Heart left ventricle (tissue), 16 donors: ENCODE measurements at places on chromosomes 4 and X. TPM values are rescaled to one million over a fixed set of nuclear protein-coding genes. Genes with fewer than 3 reads are reported as not detected.

ZAR1 gene
- not detected for total RNA-seq

HSFX3 gene
- total RNA-seq: not detected

- DNase-seq: no peak
These were observed 19.3 kb upstream of the CPE start for GRCh38 chr4:165359506-165359905.

TCEAL7 gene
- total RNA-seq: 5.8 TPM

SYTL4 gene
- 2.0 TPM for total RNA-seq

- DNase-seq: no peak
These were observed 238.5 kb downstream of the EVC2 start for GRCh38 chr4:5469861-5470260.

DNA sequence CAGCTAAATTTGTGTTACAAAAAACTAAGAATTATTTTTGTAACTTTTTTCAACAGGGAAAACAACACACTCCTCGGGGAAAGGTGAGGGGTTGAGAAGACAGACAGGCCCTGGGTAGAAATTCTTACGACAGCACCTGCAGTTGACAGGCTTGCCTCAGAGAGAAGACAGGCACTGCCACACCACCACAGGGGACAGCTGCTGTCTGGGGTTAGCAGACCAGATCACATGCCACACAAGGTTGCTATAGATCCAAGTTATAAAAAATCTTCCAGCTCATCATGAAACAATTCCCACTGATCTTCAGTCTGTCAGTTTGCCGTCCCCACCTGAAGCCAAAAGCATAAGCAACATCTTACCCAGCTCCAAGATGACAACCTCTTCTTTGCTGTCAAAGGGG is 143.2 kb upstream of the ZCCHC13 start:
- no peak for DNase-seq

- DNase-seq: no peak
These were observed 462.2 kb downstream of the INPP4B start for GRCh38 chr4:142383800-142384470.

DNA sequence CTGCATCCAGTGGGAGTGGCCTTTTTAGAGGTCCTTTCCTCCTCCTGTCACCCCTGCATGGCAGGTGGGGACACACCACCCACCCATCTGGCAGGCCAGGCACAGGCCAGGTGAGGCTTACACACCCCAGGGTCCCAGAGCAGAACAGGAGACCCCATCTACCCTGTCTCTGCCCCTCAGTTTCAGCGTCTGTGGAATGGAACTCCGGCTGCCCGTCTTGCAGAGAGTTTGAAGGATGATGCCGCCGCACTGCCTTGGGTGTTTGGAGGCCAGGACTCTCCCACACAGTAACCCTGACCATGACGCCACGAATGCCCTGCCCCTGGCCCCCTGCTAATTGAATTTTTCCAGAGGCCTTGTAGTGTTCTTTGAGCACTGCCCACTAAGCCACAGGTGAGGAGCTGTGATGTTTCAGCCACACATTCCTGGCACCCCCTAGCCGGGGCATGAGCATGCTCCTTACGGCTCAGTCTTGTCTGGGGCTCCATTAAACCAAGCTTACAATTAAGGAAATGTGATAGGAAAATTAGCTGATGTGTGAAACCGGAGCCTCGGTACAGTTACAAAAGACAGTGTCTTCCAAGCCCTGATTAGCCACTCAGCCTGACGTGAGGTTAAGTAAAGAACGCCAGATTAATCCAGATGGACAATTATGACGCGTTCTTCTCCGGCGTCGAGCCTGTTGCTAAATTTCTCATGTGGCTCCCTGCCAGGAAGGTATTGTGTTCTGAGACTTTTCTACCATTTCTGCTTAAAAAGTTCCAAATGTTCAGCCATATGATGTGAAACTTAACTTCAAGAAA is 39.3 kb downstream of the HMX1 start:
- peak; percentile 13 for DNase-seq

GRCh38 chrX:2583194-2584162 is 82.7 kb upstream of the DHRSX start:
- DNase-seq: no peak

DNA sequence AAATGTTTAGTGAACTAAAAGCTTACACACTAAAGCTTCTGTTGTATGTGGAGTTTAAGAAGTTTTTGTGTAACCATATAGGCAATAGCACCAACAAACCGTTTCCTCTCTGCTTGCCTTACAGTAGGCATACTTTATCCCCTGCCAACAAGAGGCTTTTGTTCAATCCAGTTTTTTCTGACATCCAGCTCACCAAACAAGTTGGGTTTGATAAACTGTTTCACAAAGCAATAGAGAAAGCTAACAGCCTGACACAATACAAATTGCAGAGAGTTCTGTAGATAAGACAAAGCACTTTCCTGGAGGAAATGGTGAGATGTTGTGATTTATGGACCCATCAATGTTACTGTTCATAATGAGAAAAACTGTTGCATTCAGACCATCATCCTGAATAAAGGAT is 53.8 kb downstream of the PACRGL start:
- no peak for DNase-seq

NLRP2B gene
- total RNA-seq: 0.09 TPM

DNA sequence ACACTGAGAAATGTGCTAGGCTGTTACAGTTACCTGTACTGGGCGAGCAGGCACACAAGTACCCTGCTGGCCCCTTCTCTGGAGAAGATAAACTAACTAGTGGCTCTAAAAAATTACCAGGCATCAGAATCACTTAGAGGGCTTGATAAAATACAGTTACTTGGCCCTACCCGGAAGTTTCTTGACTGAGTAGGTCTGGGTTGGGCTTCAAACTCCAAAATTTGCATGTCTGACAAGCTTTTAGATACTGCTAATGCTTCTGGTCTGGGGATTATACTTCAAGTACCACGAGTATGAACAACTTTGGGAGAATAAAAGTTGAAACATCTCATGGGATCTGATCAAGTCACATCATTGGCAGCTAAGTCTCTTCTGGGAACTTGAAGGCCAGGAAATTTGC is 30.8 kb downstream of the CEP135 start:
- DNase-seq: no peak

- no peak for DNase-seq
These were observed 47.2 kb downstream of the SYNPO2 start for GRCh38 chr4:118935819-118936218.

DNA sequence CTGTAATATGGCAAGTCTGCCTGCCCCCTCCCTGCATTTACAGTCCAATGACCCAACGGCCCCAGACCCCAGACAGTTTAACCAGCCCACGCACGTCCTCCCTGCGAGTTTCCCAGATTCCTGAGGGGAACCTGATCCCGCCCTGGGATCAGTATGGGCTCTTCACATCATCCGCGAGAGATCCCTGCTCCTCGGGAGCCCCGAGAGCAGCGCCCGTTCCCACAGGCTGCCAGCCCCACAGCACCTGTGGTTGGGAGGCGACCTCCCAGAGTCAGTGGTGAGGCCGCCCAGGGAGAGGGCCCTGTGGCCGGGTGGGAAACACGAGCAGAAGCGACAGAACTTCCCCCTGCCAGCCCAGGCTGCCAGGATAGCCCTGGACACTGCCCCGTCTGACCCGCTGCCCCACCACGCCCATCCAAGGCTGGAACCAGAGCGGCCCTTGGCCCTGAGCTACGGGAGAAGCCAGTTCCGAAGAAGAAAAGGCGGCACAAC is 32.8 kb downstream of the TSC22D3 start:
- no peak for DNase-seq

DNA sequence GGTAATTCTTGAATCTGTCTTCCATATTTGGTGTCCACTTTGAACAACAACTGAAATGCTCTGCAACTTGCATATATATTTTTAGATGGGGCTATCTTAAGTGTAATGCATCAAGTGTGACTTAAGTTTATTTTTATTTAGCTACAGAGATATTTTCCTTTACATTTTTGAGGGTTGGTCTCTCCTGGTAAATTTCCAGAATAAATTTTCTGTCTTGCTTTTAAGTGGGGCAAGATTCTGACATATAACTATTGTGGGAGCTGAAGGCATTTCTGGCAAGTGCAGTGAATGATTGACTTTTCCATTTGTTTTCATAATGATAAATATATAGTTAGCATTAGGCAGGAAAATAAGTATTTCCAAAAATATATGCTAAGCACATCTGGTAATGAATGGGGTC is 18.8 kb downstream of the UNC5C start:
- no peak for DNase-seq

GRCh38 chr4:90798948-90799347 is 671.8 kb downstream of the CCSER1 start:
- no peak for DNase-seq
